ENCODE measurements at places on chromosomes 1 and 21.
A peak's percentile ranks its signal among the peaks of the same experiment; 100 is the strongest.

DNA sequence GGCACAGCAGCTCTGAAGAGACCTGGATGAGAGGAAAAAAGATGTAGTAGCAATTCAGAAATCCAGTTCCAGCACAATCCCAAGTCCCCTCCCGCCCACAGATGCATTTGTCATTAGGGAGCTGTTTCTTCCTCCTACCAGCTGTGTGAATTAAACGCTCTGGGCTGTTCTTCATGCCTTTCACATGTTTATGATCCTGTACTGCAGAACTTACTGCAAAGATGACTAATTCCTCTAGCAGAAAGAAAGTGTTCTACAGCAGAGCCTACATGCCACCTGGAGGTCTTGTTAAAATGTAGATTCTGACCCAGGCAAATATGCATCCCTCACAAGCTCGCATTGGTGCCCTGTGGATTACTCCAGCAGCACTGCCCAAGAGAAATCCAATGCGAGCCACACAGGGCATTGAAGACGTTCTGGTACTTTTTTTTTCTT, 6.5 kb downstream of the ENO1 start:
- no peak for DNase-seq

DNA sequence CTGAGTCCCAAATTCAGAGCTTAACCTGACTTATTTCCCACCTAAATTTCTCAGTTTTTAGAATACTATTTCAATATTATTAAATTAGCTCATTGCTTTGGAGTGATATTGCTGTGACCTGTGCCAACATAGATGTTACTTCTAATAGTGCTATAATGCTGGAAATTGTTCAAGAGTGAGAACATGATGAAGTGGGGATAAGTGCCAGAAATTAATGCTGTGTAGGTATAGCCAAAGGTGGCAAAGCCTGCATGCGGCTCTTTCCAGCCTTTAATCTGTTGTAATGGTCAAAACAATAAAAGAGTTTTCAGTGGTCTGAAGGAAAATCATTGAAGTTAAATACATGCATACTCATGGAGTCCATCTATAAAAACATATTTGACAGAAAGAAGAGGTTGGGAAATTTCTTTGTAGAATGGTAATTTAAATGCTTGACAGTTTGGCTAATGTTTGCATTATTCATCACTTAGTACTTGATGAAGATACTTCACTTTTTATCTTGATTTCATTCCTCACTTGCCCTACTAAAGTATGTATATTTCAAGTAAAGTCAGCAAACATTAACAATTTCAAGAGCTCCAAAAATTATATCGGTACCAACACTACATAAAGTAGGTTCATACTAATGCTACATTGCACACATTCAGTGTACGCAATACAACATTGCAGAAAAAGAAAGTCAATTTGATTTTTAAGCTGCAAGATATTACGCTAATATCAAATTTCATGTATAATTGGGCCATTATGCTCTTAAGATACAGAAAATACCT, 82.1 kb downstream of the OLFM3 start:
- no peak for DNase-seq

DNA sequence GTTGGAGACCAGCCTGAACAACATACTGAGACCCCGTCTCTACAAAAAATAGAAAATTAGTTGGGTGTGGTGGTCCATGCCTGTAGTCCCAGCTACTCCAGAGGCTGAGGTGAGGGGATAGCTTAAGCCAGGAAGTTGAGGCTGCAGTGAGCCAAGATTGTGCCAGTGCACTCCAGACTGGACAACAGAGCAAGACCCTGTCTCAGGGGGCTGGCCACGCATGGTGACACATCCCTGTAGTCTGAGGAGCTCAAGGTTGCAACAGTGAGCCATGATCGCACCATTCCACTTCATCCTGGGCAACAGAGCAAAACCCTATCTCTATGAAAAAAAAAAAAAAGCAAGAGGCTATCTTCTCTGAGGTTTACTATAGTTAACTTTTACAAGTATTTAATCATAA, 12.7 kb upstream of the UBE4B start:
- no peak for DNase-seq

DNA sequence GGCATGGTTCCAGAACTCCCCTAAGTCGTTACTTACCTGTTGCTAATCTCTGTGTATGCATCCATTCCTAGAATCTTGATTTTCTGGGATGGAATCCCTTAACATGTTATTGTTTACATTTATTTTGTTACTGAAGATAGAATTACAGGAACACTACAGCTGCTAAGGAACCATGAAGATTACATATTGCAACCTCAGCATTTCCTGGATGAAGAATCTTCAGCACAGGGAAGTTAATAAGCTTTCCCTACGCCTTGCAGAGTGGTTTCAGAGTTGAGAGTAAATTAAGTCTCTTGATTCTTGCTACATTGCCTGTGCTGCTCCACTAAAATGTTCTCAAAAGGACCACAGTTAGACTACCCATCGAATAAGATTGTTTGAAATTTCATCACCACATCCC, 31.4 kb upstream of the GBP6 start:
- DNase-seq, result no peak

GRCh38 chr1:32622806-32623681, 27.3 kb downstream of the ZBTB8OS start:
- DNase-seq, result no peak

DNA sequence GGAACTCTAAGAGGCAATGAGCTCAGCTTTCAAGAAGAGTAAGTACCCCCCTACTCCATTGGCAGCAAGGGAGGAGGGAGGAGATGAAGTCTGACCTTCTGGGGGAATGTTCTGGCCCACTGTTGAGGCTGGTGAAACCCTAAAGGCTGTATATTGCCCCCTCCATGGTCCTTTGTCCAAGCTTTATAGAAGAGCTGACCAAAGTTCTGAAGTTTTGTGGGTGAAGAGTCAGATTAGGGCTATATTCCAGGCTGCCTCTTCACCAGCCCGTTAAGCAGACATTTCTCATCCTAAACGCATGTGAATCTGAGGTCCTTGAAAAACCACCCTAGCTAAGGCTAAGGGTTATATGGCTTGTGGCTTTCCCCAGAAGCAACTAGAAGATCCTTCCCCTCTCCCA, 1.4 kb downstream of the C1orf94 start:
- DNase-seq, result no peak

DNA sequence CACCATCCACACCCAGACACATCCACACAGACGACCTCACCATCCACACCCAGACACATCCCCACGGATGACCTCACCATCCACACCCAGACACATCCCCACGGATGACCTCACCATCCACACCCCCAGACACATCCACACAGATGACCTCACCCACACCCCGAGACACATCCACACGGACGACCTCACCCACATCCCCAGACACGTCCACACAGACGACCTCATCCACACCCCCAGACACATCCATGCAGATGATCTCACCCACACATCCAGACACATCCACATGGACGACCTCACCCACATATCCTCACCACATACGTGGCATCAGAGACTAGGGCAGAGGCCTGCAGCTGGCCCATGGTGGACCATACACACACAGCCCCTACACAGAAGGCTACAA, 14.7 kb upstream of the FABP3 start:
- DNase-seq, result no peak

- DNase-seq, result no peak
Measured at GRCh38 chr1:113515498-113515897, 125.2 kb downstream of the MAGI3 start.

- no peak for DNase-seq
Measured at GRCh38 chr1:103517380-103518047, 8.0 kb upstream of the RNPC3 start.

DNA sequence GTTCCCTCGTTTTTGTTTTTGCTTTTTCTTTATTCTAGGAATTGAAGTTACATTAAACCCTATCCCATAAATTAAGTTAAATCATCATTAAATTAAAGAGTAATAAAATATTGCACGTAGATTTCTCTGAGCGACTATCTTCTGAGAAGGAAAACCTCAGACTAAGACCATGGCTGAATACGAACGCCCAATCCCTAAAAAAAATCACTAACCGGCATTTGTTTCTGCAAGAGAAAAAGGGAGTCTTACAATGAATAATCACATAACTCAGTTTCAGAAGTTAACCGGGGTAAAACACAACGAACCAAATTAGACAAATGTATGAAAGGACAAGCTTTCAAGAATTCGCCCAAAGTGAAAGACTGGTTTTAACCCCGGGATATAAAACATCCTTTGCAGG, 1.3 kb downstream of the PIK3R3 start:
- DNase-seq, result no peak

- no peak for DNase-seq
Measured at GRCh38 chr21:29875036-29875716, 64.6 kb downstream of the GRIK1 start.

- no peak for DNase-seq
Measured at GRCh38 chr21:44686843-44687561, 5.0 kb upstream of the KRTAP12-1 start.

DNA sequence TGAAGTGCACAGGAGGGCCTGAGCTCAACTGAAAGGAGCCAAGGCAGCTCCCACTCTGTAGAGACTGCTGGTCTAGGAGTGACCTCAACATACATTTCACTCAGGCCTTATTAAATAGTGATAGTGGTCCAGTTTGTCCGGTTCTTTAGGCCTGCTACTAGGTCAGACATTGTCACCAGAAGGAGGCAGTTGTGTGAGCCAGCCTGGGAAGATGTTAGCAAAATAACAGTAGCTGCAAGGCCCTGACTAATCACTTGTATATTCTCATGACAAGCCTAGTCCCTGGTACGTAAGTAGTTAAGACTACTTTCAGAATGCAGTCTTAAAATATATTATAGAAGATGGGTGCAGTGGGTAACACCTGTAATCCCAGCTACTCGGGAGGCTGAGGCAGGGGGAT, 264.0 kb upstream of the CAMK1G start:
- no peak for DNase-seq

GRCh38 chr1:62810420-62811274, 26.7 kb downstream of the ATG4C start:
- DNase-seq, result no peak

DNA sequence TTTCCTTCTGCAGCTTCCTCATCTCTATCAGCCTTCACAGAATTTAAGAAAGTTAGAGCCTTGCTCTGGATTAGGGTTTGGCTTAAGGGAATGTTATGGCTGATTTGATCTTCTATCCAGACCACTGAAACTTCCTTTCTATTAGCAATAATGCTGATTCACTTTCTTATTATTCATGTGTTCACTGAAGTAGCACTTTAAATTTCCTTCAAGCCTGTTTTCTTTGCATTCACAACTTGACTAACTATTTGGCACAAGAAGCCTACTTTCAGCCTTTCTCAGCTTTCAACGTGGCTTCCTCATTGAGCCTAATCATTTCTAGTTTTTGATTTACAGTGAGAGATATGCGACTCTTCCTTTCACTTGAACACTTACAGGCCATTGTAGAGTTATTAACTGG, 528.5 kb downstream of the PLPP3 start:
- no peak for DNase-seq

DNA sequence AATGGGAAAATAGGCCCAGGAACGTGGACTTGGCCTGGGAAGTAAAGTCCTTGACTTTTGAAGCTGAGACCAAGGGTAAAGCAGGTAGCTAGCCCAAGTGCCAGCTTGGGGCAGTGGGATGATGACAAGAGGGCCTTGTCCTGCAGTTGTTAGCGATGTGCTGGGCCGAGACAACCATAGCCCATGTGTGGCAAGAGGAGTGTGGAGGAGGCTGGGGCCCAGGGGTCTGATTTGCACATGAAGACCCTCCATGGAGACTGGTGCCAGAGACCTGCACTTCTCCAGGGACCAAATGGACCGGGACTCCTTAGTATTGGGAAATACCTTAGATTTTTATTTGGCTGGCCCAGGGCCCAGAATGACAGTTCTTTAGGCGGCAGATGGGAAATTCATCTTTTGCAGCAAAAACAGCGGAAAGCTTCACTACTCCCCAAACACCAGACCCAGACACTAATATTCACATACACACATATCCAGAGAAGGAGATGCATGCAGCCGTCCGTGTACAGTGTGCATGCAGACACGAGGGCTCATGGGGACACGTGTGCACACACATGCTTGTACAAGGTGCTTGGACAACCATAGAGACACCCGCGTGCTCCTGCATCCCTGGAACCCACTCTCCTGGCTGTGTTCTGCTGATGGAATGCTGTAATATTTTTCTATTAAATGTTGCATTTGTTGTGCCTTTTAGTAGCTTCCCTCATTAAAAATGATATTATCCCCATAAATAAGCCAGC, 78.1 kb upstream of the CSF3R start:
- no peak for DNase-seq

- DNase-seq, result no peak
Measured at GRCh38 chr1:33374336-33375105, 53.6 kb upstream of the A3GALT2 start.

DNA sequence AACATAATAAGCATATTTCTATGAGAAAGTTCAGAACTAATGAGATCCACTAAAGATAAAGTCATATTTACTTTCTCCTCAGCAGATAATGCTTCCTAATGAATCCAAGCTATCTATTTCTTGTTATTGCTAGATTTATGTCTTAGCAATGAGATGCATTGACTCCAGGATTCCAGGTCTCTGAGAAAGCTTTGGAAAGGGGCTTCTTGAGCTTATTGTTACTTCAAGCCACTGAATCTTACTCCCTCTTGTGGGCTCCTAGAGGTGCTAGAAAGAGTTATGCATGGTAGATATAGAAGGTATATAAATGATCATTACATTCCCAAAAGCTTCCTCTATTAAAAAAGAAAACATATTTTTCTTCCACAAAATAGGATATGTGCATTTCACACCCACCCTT, 246.4 kb upstream of the ADAMTS5 start:
- no peak for DNase-seq

GRCh38 chr1:68481041-68481440, 15.8 kb downstream of the DEPDC1 start:
- peak; percentile 97 for DNase-seq

DNA sequence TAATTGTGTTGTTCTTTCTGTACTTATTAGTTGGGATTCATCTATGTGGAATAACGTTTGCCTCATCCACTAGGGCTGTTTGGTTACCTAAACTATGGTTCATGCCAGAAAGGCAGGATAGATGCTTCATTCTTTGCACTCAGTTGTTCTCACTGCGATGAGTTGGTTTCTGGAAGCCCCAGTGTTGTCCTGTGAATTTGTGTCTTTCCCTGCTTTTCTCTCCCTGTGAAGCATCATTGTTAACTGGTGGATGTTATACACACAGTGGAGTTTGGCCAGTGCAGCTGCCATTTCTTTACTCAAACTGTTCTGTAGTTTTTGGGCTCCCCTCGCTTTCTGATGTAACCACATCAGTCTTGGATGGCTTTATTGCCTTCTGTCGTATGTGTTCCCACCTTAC, 143.6 kb upstream of the COL6A1 start:
- DNase-seq, result no peak

GRCh38 chr1:184199438-184200085, 148.0 kb downstream of the TSEN15 start:
- no peak for DNase-seq
